Trophoblast cell (in vitro differentiated cells and primary cell): ENCODE measurements at places on chromosomes 2 and 18.
A peak's percentile ranks its signal among the peaks of the same experiment; 100 is the strongest.

- no peak for DNase-seq
Measured at GRCh38 chr2:191158747-191159146, 8.0 kb upstream of the STAT4 start.

GRCh38 chr18:70332694-70333093 lies 43.8 kb downstream of the SOCS6 start:
- peak; percentile 73 for DNase-seq

DNA sequence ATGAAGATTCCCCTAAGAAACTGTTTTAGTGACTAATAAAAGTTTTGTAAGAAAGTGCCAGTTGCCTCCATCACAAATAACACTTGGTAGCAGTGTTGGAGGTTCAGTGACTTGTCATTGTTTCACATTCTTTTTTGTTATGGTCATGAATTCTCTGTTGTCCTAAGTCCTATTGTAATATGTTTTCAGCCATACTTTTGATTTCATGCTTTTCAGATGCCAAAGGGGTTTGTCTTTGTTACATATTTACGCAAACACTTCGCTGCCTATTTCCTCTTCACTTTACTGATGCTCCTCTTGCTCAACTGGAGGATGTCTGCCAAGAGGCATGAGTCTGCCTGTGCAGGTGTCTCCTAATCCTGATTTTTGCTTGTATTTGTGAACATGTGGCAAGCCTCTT lies 66.6 kb downstream of the PHLPP1 start:
- peak; percentile 63 for DNase-seq

GRCh38 chr18:8601277-8602032 lies 7.8 kb upstream of the RAB12 start:
- no peak for DNase-seq

DNA sequence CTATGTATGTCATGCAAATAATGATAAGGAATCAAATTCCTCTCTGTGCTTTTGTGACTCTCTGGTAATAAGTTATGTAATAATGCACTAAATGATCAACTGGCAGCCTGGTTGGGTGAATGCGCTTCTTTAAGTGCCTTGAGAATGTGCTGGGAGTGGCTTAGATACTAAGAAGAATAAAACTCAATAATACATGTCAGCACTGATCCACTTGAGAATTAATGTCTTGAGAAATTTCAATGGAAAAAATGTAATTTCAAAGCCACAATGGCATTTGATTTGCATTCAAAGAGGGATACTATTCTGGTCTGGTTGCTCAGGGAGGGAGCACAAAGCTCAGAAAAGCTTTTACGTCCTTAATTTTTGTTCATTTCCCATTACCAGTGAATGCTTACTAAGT lies 137.7 kb upstream of the MMADHC start:
- no peak for DNase-seq

GRCh38 chr2:68420254-68420910 lies 46.7 kb downstream of the FBXO48 start:
- DNase-seq, result no peak

- DNase-seq, result peak; percentile 52
Measured at GRCh38 chr2:32384529-32384928, 27.7 kb downstream of the BIRC6 start.

- DNase-seq, result no peak
Measured at GRCh38 chr2:44930274-44931197, 11.0 kb upstream of the SIX3 start.

- DNase-seq, result no peak
Measured at GRCh38 chr2:74945788-74946331, 12.6 kb upstream of the POLE4 start.

DNA sequence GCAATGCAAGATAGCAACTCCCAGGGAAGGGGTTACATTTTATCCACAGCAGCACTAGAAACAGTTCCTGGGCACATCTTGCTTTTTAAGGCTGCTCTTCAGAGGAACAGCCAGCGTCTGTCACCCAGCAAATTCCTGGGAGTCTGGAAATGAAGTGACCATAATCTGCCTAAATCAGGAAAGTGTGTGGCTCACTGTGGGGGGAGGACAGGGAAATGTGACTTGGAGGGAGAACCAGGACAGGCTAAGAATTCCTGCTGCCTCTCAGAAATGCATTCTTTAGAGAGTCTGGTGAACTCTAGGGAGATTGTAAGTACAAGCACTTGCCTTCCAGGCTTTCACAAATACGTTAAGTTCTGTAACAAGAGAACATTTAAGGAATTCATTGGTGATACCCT lies 364.3 kb upstream of the SPHKAP start:
- peak; percentile 5 for DNase-seq

DNA sequence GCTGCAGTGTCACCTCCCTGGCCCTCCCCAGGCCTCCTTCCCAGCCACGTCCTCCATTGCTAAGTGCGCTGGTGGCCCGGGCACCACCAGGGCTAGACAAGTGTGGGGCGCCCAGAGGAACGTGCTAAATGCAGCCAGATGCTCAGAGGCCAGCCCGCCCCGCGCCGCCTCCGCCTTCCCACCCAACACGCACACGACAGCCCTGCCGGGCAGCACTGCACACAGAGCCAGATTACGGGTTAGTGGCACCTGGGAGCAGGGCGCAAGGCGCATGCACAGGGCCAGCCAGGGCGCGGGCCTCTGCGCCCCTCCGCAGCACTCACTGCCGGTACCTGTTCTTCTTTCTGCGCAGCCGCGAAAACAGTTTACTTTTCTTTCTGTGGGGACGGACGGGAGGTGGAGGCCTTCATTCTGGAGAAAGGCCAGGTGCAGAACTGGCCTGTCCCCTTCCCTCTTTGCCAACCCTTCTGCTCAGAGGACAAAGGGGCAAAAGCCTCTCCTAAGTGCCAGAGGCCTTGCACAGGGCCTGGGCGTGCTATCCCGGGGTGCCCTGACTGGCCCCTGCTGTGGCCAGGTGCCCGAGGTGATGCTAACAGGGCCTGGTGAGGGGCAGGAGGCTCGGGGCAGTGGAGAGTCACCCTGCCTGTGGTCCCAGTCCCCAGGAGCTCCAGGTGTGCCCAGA lies 46.5 kb downstream of the BIN1 start:
- DNase-seq, result no peak

- no peak for DNase-seq
Measured at GRCh38 chr18:62729487-62730386, 14.4 kb downstream of the PHLPP1 start.

GRCh38 chr2:18379870-18380269 lies 180.6 kb downstream of the RDH14 start:
- no peak for DNase-seq

GRCh38 chr18:79006106-79006795 lies 26.6 kb downstream of the SALL3 start:
- DNase-seq, result no peak

- DNase-seq, result no peak
Measured at GRCh38 chr2:116877274-116877673, 937.2 kb upstream of the DDX18 start.

- no peak for DNase-seq
Measured at GRCh38 chr2:100036793-100037192, 105.6 kb downstream of the AFF3 start.

DNA sequence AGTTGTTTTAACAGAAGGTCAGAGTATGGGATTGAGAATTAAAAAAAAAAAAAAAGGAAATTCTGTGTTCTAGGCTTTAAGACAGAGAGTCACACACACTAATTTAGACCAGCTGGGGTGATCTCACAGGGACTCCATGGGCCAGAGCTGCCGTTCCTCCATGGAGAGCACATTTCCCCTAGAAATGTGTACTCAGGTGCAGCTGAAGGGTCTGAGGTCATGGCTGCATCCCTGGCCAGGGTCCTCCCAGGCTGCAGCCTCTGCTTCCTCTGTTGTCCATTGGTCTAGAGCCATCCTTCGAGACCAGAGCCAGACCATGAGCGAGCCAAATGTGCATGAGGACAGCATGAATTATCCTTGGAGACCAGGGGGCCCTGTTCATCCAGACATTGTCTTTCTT lies 190.1 kb upstream of the TNP1 start:
- no peak for DNase-seq

GRCh38 chr2:102927854-102928267 lies 166.0 kb downstream of the TMEM182 start:
- DNase-seq, result no peak

DNA sequence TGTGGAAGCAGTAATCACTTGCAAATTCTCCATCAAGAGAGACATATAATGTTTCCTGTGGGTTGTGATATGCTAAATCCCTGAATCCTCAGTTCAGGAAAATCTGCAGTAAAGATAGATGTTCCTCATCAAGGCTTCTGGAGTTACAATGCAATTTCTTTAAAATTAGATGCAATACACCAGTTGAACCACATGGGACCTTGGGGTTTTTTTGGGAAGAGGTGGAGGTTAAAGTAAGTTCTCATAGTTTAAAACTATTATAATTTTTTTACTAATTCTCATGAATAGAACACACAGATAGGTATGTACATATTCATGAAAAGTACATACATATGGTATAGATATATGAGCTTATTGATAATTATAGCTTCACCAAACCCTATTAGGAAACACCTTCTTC lies 496.2 kb downstream of the SATB2 start:
- no peak for DNase-seq
